Activated CD8-positive, alpha-beta memory T cell treated with anti-CD3 and anti-CD28 coated beads, Interleukin-2, amount 50 U/mL, for 4 hours (primary cell): ENCODE measurements at places on chromosomes 6 and 20.

DNA sequence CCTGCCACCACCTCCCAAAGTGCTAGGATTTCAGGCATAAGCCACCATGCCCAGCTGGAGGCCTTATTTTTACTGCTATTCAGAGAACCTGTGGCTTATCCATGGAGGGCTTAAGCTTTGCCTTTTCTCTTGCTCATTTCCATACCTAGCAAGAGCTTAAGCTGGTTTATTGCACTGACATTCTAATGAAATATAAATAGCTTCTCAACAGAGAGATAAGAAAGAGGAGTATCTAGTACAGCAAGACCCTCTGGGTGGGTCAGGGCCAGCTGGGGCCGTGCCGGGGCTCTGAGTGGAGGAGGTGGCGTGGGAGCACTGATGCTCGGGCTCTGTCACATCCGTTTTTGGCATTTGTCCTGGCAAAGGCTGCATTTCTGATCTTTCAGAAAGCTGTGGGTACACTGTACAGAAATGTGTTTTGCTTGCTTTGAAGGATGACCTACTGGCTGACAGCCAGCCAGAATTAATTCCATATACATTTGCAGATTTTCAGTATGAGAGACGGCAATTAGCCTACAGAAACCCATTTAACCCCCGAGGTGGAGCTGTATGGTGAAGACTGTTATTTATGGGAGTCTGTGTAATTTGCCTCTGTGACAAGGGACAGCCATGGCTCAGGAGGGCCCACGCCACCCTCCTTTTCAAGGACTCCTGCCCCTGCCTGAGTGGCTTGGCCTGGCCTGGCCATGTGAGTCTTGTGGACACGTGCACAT lies 181.6 kb upstream of the AKAP12 start:
- DNase-seq = no peak

DNA sequence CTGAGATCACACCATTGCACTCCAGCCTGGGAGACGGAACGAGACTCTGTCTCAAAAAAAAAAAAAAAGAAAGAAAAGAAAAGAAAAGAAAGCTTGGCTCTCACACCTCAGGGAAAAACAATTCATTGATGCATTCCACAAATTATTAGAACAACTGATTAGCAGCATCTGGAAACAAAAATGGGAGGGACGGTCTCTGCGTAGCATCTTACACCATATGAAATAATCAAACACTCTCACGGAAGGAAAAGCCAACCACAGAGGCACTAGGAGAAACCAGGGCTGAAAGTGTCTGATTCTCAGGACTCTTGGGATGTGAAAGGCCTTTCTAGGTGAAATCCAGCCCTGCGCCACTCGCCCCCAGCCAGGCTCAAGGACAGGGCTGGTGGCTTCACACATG lies 2.3 kb upstream of the HELZ2 start:
- no peak for DNase-seq

DNA sequence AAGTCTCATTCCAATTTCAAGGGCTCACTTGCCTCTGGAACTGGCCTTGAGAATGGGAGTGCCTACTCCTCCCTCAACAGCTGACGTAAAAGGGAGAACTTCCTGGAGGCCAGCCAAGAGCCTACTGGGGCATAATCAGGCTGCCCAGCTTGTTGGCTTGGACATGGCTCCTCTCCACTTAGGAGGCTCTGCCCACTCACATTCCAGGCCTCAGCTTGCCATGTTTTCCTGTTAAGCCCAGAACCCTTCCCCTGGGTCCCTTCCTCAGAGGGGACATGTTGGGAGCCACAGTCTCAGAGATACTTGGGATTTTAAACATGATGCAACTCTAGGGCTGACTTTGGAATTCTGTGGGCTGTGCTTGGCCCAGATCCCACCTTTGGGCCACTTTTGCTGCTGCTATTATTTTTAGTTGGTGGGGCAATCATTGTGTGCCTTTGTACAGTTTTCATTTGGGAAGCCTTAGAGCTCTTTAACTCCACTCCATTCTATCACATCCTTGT lies 31.5 kb upstream of the ADTRP start:
- DNase-seq = no peak

GRCh38 chr20:46784436-46785127 lies 75.1 kb downstream of the SLC2A10 start:
- DNase-seq = no peak
